ENCODE measurements at places on chromosomes 1 and 21. TPM values are rescaled to one million over a fixed set of nuclear protein-coding genes. Genes with fewer than 3 reads are reported as not detected.
A peak's percentile ranks its signal among the peaks of the same experiment; 100 is the strongest.

DNA sequence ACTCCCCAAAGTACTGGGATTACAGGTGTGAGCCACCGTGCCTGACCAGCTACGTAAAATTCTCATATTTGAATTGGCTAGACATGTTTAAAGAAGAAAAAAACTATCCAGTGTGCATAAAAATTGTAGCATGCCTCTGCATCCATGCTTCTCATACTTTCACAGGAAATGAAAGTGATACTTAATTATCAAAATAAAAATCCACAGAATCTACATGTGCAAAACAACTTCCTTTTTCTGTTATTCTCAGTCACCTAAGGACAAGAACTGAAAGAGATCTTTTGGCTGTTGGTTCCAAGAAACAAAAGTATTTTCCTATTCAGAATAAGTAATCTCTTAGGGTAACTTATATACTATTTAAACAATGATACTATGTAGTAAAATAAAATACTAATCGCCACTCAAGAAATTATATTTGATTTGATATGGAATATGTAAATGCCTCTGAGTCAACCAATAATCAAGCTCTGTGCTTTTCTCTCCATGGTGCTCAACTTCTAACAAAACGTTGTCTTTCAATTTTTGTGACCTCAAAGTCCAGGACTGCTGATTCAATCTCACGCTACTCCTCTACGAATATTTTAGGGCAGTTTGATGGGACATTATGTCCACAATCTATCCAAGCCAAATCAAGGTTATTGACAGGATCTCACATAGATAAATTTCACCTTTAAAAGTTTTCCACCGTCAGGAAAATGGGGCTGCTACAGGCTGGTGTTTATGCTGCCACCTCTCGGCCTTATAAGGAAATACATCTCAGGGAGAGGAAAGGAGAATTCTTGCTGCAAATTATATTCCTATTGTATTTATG, 102.7 kb downstream of the ZNF281 start:
- peak; percentile 32 for DNase-seq

DNA sequence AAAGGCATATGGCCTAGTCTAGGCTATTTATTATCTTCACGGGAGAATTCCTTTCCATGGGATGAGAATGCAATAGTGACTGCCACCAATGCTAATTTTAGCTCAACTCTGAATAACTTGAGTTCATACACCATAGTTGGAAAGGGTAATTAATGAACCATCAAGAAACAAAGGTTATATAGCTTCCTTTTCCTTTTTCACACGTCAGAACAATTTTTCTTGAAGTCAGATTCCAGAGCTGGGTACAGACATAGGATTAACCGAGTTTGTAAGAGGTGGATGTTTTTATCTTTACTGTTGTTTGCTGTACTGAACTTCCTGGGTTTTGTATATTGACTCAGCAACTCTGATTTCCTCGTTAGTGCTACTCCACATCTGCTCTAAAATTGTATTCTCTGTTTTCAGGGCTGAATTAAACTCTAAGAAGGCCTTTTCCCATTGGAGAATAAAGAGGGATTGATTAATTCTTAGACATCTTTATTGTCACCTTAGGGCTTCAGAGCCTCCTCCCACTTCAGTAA, 262.0 kb downstream of the NUF2 start:
- DNase-seq: no peak

Gene ALG14
- 0.88 TPM for total RNA-seq

DNA sequence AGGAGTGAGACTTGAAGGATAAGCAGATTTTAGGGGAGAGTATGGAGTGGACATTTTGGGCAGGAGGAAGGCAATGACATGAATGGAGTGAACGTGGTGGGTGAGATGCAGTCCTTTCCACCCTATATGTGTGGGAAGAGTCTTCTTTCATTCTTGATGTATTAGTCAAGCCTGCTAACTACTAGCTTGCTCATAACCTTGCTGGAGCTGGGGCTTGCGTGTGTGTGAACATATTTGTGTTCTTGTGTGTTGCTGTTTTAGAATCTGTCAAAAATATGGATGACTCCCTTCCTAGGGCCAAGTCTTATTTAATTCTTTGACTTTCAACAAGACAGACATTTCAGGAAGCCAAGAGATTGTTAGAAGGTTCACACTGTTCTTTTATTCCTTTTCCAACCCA, 132.7 kb downstream of the UCK2 start:
- DNase-seq: no peak

- peak; percentile 36 for DNase-seq
Observed at GRCh38 chr1:87683196-87683956, 354.7 kb downstream of the LMO4 start.

DNA sequence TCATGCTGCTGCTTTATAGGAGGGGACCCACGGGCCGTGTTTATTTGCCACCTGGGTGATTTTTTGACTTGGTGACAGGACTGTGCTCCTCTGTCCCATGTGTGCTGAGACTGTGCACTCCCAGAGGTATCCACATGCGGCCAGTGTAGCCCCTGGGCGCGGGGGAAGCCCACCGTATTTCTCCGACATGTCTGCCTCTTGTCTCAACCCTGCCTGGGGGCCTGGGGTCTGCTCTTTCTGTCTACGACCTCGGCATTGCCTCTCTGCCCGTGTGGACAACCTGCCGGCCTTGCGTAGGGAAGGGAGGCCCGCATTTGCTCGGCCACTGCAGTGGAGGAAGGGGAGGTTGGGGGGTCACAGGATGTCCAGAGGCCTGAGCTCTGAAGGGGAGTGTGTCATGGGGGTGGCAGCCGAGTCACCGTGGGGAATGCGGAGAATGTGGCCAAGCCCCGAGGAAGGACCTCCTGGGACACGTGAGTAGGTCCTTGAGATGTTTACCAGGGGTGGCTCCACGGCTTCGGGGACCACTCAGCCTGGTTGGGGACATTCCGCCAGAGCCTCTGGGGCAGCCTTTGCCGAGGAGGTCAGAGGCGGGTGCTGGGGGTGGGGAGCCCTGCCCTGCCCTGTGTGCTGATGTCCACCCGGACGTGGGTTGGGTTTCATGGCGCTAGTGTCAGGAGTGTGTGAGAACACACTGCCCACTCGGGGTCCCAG, 11.0 kb downstream of the PRKCZ start:
- DNase-seq: no peak

DNA sequence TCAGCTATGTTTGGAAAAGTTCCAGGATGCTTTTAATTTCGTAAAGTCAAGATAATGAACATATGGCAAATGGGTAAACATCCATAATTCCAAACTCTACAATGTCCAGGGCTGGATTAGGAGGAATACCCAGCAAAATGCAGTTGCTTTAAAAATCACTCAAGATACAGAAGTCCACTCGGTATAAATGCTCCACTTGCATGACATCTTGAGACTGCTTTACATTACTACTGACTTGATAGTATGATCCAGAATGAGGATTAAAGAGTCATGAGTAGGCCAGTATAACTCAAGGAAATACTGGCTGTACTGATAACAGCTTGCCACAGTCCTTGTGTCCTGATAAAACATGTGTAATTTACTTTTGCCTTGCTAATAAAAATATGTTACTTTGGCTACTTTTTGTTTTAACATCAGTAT, 58.3 kb upstream of the ANGPTL3 start:
- no peak for DNase-seq

Gene TSTD1
- 73.4 TPM for total RNA-seq

GRCh38 chr1:68178821-68179490, 53.4 kb downstream of the WLS start:
- no peak for DNase-seq

DNA sequence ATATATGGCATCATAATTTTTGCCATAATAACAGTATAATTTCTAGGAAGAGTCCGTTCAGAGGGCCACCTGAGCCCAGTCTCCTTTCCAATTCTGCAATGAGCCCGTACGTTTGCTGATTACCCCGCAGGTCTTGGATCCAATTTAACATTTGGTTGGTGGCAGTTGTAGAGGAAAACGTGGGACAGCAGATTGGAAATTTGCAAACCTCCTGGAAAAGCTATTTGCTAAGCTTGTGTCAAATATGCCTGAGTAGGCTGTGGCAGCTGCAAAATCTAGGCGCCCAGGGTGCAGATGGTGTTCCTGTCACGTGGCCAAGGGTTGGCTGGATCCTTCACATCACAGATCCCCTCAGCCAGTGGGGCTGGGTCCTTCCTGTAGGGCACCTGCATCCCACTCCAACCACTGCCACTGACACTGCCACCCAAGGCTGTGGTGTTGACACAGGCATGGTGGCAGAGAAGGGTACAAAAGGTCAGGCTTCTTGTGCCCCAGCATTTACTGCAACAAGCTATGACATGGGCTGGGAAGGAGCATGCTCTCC, 174.8 kb upstream of the SYT6 start:
- DNase-seq: peak; percentile 49

DNA sequence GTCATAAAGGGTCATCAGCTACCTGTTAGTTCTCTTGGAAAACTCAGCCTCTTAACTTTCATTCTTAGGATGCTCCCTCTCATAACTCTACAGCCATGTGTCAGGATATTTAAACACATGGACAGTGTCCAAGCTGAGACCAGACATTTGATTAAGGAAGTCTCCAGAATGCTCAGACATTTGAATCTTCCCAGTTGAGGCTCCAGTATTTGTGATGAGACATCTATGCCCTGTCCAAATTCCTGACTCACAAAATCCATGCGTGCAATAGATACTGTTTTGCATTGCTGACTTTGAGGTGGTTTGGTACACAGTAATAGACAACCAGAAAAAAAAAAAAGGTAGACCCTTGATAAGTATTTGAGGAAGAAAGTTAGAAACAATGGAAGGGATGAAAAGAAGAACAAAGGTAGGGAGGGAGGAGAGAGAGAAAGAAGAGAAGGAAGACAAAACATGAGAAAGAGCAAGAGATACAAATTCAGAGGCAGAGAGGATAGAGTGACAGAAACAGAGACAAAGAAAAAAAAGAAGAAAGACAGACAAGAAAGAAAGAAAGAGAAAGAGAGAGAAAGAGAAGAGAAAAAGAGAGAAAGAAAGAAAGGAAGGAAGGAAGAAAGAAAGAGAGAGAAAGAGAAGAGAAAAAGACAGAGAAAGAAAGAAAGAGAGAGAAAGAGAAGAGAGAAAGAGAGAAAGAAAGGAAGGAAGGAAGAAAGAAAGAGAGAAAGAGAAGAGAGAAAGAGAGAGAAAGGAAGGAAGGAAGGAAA, 275.5 kb upstream of the PRMT6 start:
- no peak for DNase-seq

DNA sequence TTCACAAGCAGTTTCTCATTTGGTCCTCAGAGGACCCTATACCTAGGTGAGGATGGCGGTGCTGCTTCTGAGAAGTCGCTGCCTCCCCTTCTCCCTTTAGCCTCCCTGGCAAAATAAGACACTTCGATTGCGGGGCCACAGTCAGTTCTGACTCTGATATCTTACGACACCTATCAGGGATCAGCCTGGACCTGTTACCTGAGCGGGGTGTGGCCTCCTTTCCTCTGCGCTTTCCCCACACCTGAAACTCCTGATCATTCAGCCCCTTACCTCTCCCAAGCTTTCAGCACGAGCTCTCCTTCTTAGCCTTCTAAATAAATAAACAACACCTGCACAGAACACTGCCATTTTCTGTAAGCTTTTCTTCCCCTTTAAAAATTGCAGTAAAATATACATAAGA, 24.6 kb upstream of the GPR137B start:
- DNase-seq: no peak

GRCh38 chr1:173406783-173407230, 70.3 kb upstream of the PRDX6 start:
- no peak for DNase-seq

All from myocyte (in vitro differentiated cells).